Stimulated activated CD8-positive, alpha-beta memory T cell treated with anti-CD3 and anti-CD28 coated beads, Interleukin-7, amount 100 ng/mL, for 1 hour (primary cell): ENCODE measurements at places on chromosomes 1 and 21.

DNA sequence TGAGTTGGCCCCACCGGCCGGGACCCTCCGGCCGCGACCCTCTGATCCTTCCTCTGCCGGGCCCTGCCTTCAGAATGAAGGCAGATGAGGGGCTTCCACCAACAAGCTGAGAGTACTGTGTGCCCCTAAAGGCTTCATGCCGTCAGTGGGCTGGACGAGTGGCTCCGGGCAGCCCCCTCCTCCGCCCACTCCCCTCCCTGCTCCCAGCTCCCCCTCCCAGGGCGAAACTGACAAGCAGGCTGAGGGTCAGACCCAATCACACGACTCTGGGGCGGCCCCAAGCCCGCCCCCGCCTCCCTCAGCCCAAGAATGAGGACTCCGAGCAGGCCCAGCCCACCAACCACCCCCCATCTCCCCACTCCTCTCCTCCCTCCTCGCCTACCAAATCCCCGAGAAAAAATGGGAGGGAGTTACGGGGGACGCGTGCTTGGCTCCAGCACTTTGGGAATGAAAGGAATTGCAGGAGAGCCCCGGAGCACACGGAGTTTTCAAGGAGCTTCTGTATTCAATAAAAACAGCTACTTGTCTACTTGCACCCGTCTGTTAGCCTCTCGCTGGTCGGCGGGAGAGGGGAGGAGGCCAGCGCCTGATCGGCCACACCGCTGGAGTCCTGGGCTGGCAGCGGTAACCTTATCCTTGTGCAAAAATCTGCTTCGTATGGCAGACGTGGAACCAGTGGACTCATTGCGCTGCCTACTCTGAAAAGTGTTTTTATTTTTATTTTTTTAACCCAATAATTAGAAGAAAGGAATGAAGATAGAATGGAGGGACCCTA, at the start of gene COL11A1:
COL11A1 (minus strand) TSS at position 147 of the 775 bp plus-strand sequence. CDS start 344 bp downstream, outside the sequence.
- DNase-seq: no peak

GRCh38 chr1:46036894-46037839, 95.3 kb downstream of the PIK3R3 start:
- DNase-seq: peak; percentile 68

- no peak for DNase-seq
These were observed 63.5 kb upstream of the NRIP1 start for GRCh38 chr21:15128267-15128666.

DNA sequence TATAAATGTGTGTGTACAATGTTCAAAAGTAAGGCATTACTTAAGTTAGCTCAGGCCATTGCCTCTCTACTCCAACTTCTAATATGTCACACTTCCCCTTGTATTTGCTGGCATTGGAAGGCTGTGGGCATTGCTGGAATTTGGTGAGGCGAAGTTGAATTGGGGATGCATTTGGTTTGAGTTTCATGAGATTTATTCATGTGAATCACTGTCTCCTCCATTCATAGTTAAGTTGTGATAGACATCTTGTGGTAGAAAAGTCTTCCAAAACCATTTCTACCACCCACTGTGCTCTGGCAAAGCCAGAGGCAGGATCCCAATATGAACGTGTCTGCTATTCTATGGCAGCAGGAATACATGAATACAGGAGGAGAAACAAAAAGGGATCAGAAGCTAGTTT, 397.8 kb upstream of the USP24 start:
- DNase-seq: no peak

DNA sequence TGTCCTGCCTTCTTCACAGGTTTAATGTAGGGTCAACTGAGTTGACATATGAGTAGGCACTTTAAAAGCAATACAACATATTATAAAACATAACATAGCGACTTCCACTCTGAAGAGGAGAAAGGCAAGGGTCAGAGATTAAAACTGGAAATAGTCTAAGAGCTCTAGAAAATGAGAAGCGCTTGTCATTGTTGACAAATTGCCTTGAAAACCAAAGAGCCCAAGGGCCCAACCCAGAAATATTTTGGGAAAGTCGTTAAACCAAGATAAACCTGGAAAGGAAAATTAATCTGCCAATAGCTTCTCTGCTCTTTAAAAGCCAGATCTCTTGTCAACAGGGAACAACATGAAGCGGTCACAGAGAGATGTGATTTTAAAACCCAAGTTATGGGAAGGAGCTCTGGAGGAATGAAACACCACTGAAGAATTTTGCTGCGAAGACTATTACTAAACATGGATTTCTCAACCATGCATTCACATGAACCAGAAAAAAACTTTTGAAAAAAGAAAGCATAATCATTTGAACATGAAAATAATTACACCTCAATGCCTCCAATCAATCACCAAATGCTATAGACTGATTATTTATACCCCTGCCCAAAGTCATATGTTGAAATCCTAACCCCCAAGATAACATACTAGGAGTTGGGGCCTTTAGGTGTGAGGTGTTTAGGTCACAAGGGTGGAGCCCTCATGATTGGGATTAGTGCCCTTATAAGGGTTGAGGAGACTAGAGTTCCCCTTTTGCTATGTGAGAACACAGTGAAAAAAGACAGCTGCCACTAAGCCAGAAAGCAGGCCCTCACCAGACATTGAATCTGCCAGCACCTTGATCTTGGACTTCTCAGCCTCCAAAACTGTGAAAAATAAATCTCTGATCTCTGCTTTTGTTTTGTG, 33.0 kb upstream of the MTF1 start:
- no peak for DNase-seq

DNA sequence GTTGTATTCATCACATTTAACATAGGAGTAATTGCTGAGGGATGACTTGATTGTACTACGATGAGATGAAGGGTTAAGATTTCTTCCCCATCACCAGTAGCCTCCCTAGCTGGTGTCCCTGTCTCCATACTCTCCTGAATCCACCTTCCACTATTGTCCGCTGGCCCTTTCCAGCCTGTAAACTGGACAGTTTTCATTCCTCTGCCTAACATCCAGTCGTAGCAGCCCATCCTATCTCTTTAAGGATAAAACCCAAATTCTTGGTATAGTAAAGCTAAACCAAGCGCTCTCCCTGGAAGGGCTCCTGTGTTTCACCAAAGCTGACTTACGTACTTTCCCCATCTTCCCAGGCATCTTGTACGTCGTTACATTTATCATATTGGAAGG, 670 bp downstream of the COX20 start:
- no peak for DNase-seq

DNA sequence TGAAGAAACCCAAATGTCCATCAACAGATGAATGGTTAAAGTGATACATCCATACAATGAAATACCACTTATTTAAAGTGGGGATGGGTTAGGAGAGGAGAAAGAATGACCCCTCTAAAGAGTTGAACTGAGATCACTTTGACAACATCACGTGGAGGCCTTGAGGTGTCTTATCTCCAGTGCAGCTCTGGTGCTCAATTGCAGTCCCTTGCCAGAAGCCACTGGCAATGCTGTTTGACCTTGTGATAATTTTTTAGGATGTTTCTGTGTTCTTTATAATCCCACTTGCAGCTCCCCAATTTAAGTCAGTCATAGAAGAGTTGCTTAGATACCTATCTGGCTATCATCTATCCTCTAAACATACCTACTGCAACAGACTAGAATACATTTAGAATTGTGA, 167.6 kb downstream of the ZNF648 start:
- no peak for DNase-seq

DNA sequence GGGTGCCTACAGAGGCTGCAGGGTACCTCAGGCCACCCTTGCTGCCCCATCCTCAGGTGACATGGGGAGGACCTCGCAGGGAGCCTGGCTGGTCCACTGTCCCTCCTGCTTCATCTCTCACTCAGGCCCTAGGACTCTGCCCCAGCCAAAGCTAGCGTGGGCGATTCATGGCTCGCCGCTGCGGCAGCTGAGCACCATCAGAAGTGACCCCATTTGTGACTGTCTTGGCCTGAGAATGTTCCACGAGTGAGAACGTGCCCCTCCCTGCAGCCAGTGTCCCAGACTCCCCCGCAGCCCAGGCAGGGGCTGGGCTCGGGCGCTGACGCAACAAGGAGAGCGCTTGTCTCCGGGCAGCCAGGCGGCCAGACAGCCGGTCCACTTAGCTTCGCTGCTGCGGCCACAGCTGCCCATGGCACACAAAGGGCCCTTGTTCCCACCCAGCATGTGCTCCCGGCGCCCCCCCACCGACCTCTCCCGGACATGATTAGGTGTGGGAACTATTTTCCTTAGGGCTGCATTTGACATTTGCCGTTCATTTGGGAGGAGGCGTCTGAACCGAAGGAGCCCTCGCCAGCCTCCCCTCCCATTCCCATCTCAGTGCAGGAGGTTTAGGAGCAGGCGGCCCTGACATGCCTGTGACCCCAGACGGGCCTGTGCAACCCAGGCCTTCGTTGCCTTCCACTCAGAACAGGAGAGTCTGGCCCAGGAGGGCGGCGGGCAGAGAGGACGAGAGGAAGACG, 19.3 kb upstream of the POFUT2 start:
- no peak for DNase-seq

- no peak for DNase-seq
These were observed 24.5 kb downstream of the HUNK start for GRCh38 chr21:31897311-31897710.

- no peak for DNase-seq
These were observed 24.4 kb downstream of the MRPL39 start for GRCh38 chr21:25582888-25583287.

DNA sequence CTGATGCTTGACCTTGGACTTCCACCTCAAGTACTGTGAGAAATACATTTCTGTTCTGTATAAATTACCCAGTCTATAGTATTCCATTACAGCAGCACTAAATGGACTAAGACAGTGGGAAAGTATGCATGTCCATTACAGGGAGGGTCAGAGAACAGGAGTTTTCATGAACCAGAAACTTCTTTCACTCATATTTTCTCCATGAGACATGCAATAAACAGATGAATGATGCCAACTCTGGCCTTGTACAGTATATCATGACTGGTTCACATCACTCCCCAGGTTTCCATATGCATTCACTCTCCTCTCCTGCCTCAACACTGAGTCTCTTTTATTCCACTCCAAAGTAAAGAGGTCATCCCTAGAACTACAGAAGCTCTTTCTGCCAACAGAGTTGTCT, 4.5 kb upstream of the IFI16 start:
- DNase-seq: no peak

DNA sequence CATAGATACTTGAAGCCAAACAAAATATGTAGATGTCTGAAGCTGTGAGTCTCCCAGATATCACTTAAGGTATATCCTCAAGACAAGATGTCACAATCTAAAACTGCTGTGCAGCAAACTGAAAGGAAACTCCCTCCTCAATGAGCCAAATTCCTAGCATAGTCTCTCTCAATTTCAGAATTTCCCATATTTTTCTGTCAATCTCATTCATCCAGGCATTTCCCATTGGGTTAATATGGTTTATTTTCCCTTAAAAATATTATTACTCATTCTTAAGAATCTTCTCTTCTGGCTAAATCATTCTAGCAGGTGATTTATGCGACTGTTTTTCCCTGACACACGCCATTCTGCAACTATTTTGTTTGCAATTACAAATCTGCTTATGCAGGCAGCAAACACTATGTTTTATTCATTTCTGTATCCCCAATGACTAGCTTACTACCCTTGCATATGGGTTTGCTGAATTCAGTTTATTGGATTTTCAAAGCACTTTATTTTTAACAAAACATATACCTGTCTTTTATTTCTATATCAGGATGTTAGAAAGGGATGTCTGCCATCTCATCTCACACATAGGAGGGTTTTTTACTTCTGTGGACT, 69.9 kb downstream of the TNFSF4 start:
- DNase-seq: no peak

DNA sequence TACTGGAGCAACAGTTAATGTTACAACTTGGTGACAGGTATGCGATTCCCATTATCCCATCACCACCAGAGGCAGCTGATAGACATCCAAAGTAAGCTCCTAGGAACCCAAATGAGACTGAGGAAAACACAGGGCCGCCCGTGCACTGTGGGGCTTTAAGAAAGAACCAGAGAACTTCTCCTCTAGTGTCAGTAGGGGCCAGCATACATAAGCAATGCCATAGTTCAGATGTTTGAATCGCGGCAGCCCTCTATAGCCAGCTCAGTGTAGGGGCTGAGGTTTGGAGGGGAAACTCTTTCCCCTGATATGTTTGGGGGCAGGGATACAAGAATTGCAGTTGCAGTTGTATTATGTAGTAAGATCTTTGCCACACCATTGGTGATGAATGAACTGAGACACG, 593.3 kb upstream of the NCAM2 start:
- no peak for DNase-seq

DNA sequence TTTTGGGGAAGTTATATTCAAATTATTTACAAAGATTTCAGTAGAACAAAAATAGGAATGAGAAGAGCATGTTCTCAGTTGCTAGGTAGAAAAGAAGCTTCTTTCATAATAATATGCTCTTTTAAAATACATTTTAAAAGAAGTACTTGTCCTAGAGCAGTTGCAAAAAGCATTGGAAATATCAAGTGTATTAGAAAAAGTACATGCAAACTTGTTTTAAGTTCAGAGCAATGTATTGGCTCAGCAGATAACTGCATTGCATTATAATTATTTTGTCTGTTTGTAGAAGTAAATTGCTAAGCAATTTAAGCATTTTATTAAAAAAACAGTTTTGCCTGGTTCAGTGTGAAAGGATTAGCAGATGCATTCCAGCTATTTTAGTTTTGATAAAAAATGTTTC, 806.4 kb downstream of the USP25 start:
- no peak for DNase-seq

- DNase-seq: no peak
These were observed 595 bp upstream of the DDR2 start for GRCh38 chr1:162631546-162632191.

DNA sequence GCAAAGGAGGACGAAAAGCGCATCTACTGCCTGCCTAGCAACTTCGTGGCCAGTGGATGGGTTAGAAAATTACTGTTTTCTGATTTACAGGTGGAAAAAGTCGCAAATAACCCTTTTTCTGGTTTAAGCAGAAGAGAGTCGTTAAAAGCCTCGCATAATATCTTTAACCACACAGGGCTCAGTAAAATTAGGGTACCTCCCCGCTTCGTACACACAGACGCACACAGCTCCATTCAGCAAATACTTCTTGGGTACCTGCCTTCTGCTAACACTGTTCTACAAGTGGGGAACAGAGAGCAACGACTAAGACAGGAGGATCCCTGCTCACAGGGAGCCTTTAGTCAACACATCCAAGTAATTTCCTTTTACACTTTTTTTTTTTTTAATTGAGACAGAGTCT, 704 bp downstream of the ALG6 start:
- DNase-seq: no peak
